Heart left ventricle (tissue), 16 donors: ENCODE measurements at places on chromosomes 5 and 9. TPM values are rescaled to one million over a fixed set of nuclear protein-coding genes. Genes with fewer than 3 reads are reported as not detected.

LRRTM2 gene
- polyA plus RNA-seq, result 0.06 TPM

DNA sequence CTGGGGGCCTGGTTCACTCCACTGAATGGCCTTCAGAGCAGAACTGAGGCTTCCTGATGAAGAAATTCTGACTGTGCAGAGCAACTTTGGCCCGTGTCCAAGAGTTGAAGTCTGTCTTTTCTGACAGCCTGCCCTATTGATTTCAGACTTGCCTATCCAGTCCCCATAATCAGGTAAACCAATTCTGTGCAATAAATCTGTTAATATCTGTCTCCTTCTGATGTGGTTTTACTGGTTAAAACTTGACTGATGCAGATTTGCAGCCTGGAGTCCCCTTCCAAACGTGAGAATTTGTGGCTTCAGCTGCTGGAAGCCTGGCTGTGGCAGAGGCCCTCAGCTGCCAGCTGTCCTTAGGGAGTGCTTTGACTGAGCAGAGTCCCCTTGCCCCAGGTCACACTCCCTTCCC lies 283.9 kb upstream of the ANKRD55 start:
- DNase-seq, result no peak

BHMT2 gene
- polyA plus RNA-seq, result 1.5 TPM

- DNase-seq, result no peak
Measured at GRCh38 chr5:5719292-5719691, 296.8 kb downstream of the ICE1 start.

DNA sequence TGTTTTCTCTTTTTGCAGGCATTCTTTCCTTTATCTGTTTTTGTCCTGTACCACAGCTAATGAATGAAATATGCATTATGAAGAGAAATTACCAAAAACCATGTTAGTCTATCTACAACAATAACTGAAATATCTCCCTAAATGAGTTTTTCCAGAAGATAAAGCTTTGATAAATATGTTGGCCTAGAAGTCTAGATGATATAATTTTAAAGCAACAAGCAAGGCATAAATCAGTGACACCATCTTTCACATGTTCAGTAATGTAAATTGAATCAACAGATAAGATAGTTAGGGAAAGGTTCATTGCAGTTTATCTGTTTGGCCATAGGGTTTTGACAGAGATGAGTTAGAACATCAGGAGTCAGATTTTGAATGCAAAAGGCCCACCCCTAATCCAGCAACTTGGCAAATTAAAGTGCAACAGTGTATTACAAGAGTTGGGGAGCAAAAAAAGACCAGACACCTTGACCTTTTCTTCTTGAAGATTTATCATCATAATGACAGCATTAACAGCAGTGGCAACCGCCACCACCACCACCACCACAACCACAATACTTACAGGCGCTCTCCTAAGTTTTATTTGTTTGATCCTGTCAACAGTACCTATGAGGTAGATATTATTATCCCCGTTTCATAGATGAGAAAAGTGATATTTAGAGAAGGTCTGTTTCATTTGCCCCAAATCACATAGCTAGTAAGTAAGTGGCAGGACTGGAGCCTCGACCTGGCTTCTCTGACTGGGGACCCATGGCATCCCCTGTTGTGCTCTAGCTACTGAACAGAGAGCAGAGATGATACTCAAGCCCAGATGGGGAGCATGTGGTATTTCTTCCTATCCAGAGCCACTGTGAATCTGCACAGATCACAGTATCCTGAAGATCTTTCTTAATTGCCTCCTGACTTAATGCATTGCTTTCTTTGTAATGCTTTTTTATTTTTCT lies 122.8 kb upstream of the DHFR start:
- DNase-seq, result no peak

DNA sequence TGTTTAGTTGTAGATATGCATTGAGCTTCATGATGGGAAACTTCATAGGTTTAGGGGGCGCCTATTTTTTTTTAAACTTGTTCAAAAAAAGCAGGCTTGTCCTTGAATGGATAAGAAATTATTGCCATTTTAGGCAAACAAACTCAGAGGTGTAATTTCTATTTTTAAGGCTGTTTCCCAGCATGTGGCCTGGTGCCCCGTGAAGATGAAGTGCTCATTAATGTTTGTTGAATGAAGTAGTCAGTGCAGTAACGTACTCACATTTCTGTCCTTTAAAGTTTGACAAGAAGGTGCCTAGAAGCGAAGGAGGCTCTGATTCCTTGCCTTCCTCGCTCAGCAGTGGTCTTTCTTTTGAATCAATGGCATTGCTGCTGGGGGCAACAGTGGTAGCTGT lies 54.3 kb downstream of the ZNF618 start:
- no peak for DNase-seq
